ENCODE measurements at places on chromosomes 7 and 10.

DNA sequence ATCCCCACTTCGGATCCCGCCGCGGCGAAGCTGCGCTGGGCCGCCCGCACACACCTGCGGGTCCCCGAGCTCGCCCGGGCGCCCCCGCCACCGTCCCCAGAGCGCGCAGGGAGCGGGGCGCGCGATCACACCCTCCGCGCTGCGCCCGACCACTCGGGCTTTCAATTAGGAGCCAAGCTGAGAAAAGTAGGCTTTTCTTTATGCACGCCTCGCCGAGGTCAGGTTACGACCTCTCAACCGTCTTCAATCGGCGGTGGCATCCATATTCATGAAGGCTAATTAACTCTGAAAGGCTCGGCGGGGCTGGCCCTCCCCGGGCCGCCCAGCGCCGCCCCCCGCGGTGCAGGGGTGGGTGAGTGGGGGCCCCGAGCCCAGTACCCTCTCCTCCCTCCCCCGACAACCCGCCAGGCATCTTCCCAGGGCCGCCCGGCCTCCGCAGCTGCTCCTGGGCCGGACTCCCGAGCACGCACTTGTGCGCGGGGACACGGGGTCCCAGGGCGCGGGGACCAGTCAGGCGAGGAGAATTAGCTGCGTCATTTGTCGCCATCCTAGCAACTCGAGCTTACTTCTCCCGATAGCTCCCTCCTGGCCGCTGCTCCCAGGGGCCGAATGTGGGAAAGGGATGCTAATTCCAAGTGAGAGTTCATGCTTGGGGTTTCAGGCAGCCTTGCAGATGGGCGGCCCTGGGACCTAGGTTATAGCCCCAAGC is 155.5 kb upstream of the LYZL2 start:
- DNase-seq, result no peak

GRCh38 chr10:109895848-109896247 is 27.5 kb downstream of the XPNPEP1 start:
- DNase-seq, result no peak

DNA sequence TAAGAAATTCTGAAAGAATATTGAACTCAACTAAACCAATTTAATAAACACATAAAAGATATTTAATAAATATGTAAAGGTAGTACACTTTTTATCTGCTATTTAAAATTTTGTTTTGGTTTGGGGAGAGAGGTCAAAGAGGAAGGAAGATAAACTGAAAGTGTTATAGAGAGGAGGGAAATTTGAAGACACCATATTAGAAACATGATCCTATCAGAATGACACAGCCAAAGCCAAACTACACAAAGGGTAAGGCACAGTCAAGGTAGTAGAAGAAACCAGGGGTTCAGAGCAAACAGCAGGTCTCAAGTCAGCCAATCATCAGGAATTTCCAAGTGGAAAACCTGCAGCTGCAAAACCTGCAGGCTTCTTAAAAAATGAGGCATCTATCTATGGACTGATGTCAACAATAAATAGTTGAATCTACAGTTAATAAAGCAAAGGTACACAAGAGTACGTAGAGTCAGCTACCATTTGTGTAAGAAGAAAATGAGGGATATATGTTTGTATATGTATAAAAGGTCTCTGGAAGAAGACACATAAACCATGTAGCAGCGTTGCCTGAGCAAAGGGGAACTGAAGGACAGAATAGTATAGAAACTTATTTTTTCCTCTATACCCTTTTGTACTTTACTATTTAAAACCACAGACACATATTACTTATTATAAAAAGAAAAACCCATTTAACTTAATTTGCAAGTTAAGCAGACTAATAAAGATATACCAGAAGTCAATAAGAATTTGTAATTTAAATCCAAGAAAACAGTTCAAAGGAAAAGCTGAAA is 10.0 kb downstream of the ZNF800 start:
- DNase-seq, result no peak

- DNase-seq, result peak; percentile 58
These were observed 10.5 kb upstream of the ACSM6 start for GRCh38 chr10:95183271-95184230.

GRCh38 chr7:121337398-121337797 is 8.6 kb downstream of the WNT16 start:
- DNase-seq, result no peak

DNA sequence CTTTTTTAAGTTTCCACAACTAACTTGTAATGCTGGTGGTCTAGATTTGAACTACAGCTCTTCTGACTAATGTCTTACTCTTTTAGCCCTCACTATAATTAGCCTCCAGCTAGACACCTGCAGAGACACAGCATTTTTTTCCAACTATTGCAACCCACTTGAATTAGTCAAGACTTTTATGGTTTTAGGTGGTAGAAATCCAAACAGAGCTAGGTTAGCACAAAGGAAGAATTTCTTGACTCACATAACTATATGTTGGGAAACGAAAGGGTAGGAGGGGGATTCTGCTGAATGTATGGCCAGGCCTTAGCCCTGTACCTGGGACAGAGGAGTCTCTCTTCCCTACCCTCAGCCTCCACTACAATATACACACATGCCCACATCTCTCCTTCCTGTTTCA is 586.1 kb downstream of the INHBA start:
- no peak for DNase-seq

DNA sequence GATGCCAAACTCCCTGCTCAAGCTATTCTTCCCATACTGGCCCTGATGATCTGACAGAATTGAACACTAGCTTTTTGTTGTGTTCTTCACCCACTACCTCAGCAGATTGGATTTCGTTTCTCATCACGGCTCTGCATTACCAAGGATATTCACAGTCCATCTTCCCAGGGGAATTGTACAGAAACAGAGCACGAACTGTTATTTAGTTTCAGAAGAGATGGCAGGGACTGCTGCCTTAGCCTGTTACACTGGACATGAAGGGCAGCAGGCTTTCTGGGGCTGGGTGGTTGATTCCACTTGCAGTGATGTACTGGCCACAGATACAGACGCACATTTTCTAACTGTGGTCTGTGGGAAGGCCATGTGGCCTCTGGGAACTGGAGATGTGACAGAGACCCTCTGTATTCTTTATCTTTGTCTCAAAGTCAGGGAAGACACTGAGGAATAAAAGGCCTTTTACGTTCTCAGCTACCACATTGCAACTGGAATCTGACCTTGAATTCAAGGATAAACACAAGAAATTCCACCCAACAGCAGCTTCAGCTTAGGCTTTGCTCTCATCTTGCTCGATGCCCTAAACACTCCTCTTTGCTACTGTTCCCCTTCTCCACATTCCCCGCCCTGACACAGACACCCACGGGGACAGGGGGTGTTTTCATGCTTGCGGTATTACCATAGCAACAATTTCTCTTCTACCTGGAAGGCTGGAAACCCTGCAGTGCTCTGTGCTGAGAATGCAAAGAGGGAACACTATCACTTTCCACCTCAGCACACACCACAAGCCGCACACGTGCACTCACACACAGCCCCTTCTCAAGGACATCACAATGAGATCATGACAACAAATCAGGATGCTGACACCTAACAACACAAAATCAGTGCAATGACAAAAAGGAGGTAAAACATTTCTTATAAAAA is 81.7 kb downstream of the RNF216 start:
- peak; percentile 71 for DNase-seq

GRCh38 chr10:48330269-48330668 is 23.8 kb downstream of the MAPK8 start:
- DNase-seq, result no peak

Data from stimulated activated CD8-positive, alpha-beta memory T cell treated with anti-CD3 and anti-CD28 coated beads, Interleukin-7, amount 100 ng/mL, for 48 hours (primary cell).